Fibroblast of mammary gland (primary cell): ENCODE measurements at places on chromosomes 2 and 18.
A peak's percentile ranks its signal among the peaks of the same experiment; 100 is the strongest.

DNA sequence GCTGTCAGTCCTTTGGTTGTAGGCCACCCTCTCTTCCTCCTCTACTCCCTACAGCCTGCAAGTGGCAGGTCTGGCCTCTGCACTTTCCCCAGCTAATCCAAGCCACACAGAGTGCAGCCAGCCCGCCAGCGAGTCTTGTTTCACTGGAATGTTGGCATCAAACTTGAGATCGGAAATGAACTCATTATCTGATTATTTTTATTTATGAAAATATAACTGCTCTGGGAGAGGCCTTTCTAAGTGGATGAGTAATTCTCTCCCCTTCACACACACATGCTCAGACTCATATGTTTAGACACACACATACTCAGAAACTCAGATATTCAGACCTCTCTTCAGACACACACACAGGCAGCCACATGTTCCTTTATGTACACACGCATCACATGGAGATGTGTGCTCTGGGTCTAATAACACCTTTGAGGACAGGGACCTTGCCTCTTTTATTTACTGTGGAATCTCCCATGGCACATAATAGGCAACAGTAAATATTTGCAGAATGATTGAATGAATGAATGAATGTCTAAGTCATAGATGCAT, 151.3 kb downstream of the ZFP36L2 start:
- peak; percentile 98 for DNase-seq

DNA sequence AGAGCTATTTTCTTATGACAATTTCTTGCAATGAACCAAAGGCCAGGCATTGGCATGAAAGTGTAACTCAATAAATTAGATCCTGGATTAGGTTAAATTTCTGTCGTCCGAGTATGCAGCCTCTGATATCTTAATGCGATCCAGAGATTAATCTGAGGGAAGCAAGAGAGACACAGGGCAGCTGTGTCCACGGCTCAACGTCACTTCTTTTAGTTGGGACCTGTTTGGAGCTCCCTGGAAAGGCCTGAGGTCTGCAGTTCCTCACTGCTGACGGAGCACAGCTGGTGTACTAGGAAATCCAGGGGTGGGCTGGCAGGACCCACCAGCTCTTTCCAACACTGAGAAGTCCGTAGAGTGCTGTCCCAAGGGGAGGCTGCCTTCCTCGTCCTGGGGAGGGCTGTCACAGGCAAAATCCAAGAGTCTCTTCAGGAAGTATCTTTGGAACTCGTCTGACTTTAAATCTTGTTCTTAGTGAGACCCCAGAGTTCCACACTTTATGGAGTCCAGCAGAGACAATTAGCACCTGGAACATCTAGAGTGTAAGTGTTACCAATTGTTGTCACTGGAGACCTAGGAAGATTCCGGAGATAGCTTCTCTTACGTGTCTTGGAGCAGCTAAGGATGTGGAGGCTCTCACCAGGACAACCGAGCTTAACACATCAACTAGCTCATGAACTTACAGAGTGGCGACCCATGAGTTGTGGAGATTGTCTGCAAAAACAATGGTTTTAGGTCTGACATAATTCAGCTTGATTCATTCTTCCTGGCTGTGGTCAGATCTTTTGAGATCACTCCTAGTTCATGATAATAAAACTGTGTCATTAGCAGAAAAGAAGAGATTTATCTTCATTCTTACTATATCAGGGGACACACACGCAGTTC, 173.7 kb downstream of the ACKR3 start:
- peak; percentile 98 for DNase-seq

DNA sequence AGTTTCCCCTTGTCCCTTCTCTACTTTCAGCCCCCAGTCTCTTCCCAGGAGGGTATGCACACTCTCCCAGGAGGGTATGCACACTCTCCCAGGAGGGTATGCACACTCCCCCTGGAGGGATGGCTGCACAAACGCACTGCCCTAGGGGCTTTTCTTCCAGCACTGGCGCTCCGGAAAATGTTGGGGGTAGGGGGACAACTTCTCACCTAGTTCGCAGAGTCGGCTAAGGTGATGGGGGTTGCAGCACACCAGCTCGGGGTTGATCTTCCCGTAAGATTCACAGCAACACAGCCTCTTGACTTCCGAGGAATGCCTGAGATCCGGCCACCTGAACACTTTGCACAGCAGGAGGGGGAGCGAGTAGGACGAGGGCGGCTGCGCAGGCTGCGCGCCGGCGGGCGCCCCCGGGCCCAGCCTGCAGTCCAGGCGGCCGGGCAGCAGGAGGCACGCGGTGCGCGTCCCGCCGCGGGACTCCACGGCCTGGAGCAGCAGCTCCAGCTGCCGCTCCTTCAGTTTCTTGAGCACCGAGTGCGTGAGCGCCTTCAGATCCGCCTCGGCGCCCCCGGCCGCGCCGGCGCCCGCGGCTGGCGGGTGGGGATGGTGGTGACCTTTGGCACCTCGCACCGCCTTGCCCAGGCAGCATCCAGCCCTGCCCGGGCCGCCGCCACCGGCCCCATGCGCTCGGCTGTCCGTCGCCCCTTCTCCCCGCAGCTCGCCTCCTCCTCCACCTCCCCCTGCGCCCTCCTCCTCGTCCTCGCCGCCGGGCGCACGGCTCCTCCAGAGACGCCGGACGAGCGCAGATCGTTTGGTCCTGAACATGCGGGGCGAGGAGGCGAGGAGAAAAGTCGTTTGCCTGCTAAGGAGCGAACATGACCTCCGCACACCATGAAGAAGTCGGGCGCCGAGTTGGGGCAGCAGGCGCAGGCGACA, 894 bp downstream of the SMAD7 start:
- no peak for DNase-seq

DNA sequence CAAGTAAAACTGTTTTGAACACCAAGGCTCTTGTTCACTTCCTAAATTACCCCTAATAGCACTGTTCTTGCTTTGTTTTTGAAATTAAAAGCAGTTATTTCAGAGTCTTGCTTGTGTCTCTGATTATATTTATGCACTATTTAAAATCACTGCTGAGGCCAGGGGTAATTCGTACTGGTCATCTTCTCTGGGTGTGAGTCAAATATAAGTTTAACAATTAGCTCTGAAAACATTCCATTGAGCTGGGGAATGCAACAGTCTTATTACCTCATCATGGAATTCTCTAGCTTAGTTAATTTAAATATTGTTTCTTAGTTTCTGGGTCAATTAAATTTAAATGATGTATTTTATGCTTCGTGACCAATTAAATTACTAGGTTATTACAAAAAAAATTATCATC, 135.0 kb downstream of the MEIS1 start:
- no peak for DNase-seq

DNA sequence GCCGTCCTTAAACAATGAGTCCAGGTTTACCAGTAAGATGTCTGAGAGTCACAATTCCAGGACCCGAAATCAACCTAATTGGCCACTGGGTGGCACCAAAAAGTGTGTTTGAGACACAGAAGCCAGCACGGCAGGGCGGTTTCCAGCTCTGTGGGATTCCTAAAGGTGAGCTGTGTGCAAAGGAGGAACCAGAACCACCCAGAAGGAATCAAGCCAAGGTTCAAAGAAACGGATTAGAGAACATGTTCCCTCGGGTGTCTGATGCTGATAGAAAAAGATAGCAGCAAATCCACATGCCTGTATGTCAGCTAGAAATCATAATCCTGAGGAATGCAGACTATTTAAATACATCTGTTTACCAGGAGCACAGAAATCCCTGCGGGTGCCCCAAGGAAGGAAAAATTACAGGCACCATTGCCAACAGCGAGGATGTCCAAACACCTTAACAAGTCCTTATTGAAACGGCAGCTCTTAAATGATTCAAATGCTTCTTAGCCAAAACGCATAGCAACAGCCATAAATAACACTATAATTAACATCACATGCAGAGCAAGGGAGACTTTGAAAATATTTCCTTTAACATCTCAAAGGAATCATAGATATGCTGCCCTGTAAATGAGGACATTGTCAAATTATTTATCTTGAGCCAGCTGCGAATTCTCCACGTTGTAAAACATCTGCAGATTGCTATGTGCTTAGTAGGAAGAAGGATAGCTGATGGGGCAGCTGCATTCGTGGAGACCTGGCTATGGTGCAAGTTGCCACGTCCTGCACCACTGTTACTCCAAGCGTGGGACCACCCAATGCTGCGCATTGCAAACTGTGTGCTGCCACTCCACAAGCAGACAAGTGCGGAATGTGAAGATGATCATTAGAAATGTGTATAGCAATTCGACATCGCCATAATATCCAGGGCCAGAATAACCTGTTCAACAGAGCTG, 318.7 kb upstream of the NCKAP5 start:
- DNase-seq, result peak; percentile 58

- DNase-seq, result no peak
Measured at GRCh38 chr2:46800625-46801349, 114.8 kb downstream of the MCFD2 start.

GRCh38 chr2:63057249-63058143, 6.9 kb downstream of the OTX1 start:
- DNase-seq, result no peak

DNA sequence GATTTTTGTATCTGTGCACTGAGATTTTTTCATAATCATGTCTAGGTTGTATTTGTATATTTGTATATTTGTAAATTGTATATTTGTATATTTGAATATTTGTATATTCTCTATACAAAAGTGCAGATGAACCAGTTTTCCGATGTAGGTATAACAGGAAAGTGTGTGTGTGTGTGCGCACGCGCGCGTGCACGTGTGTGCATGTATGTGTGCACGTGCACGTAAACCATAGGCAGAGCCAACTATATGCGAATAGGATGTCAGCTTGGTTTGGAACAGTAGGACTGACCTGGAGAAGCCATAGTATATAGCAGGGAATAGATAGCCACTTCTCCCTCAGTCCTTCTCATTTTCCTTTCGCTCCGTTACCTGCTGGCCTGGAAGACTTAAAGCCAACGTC, 565.8 kb downstream of the XIRP2 start:
- DNase-seq, result no peak

DNA sequence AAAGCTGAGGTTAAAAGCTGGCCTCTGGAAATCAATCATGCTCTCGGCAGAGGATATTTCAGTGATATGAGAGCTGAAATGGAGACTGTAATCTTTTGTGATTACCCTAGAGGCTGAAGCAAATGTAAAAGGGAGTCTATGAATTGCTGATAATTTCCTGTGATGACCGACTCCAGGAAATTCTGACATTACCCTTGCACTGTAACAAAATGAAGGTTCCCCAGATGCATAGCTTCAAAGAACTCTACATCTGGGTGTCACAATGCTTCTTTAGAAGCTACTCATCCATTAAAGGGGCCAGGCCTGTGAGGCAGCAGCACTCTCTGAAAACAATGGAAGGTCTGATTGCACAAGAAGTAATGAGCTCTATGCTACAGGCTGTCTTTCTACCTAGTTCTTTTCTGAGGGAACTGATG, 268.2 kb upstream of the SESTD1 start:
- DNase-seq, result peak; percentile 7

DNA sequence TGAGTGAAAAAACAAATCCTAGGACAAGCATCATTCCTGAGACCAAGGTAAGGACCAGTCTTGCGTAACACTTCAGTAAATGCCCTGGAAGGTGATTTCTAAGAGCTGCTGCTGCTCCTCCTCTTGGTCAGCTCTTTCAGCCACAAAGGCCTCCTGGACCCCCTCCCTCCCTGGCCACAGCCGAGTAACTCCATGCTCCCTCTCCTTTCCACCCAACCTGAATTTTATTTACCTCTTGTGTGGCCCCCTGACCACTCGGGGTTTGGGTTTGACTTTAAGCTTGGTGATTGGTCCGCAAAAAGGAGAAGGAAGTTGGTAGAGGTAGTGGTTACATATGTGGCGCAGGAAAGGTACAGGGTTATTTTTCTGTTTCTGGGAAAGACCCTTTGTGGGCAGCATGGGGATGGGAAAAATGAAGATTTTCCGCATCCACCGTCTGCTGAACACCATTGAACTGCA, 9.2 kb downstream of the HTRA2 start:
- DNase-seq, result no peak

GRCh38 chr18:11658989-11659388, 30.1 kb upstream of the GNAL start:
- DNase-seq, result no peak

GRCh38 chr2:128690431-128690830, 371.8 kb upstream of the HS6ST1 start:
- no peak for DNase-seq

DNA sequence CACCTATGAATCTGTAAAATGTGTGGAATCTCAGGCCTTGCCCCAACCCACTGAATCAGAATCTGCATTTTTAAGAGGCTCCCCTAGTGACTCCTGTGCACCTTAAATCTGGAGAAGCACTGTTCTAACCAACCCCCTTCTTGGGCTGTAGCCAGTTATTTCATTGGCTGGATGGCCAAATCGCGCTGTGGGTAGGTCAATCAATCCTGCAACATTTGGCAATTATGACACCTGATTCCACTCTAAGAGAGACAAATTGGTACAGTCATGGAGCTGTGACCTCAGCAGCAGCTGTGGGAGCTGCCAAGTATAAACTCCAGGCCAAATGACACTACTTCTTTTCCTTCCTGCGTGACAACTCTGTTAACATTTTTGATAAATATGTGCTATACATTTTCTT, 208.7 kb downstream of the CLIP4 start:
- peak; percentile 49 for DNase-seq

DNA sequence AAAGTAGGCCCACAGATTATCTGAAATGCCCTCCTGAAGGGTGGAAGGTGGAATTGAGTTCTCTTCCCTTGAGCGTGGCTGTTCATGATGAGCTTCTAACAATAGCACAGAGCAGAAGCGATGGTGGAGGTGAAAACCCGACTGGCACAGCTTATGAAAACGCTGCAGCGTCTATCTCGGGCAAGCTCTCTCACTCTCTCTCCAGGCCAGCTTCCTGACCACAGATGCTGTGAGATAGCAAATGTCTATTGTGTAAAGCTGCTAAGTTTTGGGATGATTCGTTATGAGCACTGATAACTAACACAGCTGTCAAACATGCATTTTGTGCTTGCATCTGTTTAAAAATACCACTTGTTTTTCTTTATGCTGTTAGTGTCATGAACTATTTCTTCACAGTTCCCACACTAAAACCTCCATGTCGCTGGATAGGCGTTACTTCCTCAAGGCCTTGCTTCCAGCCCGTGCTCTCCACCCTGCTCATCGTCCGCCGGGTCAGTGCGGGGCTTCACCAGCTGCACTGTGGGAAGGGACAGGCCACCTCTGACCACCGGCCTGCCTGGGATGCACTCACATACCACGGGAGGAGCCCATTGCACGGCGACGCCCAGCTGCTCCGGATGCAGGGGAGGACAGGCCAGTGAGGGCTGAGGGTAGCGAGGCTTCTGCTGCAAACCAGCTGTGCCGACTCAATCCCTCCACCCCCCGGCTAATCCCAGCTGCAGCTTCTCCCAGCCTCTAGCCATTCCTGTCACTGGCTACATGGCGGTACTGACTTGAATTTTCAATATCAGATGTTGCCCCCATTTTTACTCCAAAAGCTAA, 60.0 kb upstream of the OTOS start:
- DNase-seq, result no peak

- peak; percentile 91 for DNase-seq
Measured at GRCh38 chr2:209472112-209472832, 48.4 kb downstream of the MAP2 start.

- DNase-seq, result no peak
Measured at GRCh38 chr18:63079114-63079513, 240.5 kb downstream of the BCL2 start.

GRCh38 chr2:39723946-39724827, 54.9 kb downstream of the THUMPD2 start:
- no peak for DNase-seq
